ENCODE measurements at places on chromosomes 2 and 18. TPM values are rescaled to one million over a fixed set of nuclear protein-coding genes. Genes with fewer than 3 reads are reported as not detected.

- no peaks in the 10 kb centered on the region for H3K36me3 ChIP-seq
- H3K4me1 ChIP-seq: no peaks in the 10 kb centered on the region
- H3K27ac ChIP-seq: no peak overlapping the region
- DNase-seq: no peak
These were observed 45.4 kb downstream of the EML6 start for GRCh38 chr2:54768772-54769428.

GRCh38 chr2:190742431-190742830, 93.5 kb downstream of the NAB1 start:
- no peaks in the 10 kb centered on the region for H3K27me3 ChIP-seq
- no peak for DNase-seq
- no peaks in the 10 kb centered on the region for H3K4me1 ChIP-seq
- H3K27ac ChIP-seq: no peak overlapping the region
- H3K36me3 ChIP-seq: no peaks in the 10 kb centered on the region
- H3K4me3 ChIP-seq: no peak overlapping the region

GRCh38 chr2:23121968-23122648, 262.9 kb upstream of the KLHL29 start:
- H3K4me3 ChIP-seq: no peak overlapping the region
- no peak overlapping the region for H3K27ac ChIP-seq
- H3K36me3 ChIP-seq: no peaks in the 10 kb centered on the region
- no peaks in the 10 kb centered on the region for H3K27me3 ChIP-seq

DNA sequence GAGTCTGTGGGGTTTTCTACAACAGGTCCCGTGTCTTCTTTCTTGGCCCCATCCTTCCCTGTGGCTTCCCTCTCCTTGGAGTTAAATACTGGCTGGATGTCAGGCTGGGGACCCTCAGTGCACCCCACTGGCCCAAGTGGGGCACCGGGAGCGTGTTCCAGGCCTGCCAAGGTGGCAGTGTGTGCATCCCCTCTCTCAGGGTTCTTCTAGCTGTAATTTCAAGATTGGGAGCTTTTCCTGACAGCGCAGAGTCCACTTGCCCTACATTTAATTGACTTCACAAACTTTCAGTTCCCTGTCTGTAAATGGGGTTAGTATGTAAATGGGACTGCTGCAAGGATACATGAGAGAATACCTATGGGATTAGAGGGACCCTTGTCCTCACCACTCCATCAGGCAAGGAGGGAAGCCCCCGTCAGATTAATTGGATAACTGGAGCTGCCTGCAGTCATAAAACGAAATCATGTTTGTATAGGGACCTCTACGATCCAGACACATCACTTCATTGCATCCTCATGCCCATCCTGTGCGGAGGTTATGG, 66.6 kb downstream of the IL1R2 start:
- no peak for DNase-seq
- no peak overlapping the region for H3K27ac ChIP-seq

GRCh38 chr2:230814616-230815015, 50.1 kb upstream of the ITM2C start:
- H3K36me3 ChIP-seq: peaks cover 41% of the 10 kb centered on the region
- H3K27me3 ChIP-seq: no peaks in the 10 kb centered on the region
- no peak overlapping the region for H3K4me3 ChIP-seq
- no peak overlapping the region for H3K27ac ChIP-seq
- no peaks in the 10 kb centered on the region for H3K4me1 ChIP-seq

DNA sequence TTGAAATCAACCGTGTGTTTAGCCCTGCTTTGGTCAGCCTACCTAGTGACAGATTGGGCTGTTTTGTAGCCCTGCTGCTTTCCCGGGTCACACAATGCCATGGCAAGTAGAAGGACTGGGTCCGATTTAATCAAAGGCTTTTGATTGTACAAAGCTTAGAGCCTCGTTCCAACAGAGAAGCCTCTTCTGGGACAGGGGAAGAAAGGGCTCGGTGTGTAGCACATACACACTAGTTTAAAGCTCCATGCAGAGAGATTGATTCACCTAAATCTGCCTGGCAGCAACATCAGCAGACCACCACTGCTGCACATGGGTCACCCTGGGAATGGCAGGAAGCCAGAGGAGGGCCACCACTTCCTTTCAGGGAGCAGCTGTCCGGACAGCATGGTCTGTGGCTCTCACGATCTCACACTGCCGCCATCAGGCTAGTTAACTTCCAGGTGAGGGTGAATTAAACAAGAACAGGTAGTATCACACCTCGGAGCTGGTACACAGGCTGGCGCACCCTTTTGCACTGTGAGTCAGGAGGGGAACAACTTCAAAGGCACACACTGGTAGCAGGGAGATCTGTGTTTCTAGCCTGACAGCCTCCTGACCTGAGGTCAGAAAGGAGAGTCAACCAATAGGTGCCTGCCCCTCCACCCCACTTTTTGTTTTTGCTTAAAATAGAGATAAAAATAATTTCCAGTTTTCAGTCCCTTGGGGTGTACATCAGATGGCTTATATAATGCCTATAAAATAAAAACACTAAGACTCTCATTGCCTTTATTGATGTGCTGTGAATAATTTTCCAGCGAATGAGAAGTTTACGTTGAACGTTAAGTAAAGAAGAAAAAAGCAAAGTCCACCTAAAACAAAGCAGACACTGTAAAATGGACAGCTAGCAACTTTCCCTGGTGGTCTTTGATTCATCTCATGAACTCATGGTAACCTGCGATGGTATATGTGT, 108.5 kb downstream of the CDCA7 start:
- H3K27me3 ChIP-seq: no peaks in the 10 kb centered on the region
- no peak for DNase-seq
- no peak overlapping the region for H3K4me3 ChIP-seq
- no peaks in the 10 kb centered on the region for H3K4me1 ChIP-seq
- no peak overlapping the region for H3K27ac ChIP-seq

- no peaks in the 10 kb centered on the region for H3K36me3 ChIP-seq
- no peaks in the 10 kb centered on the region for H3K27me3 ChIP-seq
- no peak for DNase-seq
- peaks cover 47% of the 10 kb centered on the region for H3K4me1 ChIP-seq
These were observed 62.8 kb downstream of the EFEMP1 start for GRCh38 chr2:55860832-55861231.

DNA sequence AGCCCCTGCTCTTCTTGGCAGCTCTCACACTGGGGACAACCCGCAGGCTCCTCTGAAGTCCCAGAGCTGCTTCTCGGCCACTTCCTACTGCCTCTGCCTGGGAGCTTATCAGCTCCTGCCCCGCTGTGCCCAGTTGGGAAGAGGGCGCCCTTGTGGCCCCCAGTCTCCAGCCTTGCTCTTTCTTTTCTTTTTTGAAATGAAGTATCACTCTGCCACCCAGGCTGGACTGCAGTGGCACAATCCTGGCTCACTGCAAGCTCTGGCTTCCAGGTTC, 20.6 kb upstream of the ALPI start:
- no peak overlapping the region for H3K4me3 ChIP-seq
- H3K36me3 ChIP-seq: no peaks in the 10 kb centered on the region
- H3K27ac ChIP-seq: no peak overlapping the region
- no peak for DNase-seq
- no peaks in the 10 kb centered on the region for H3K4me1 ChIP-seq
- H3K27me3 ChIP-seq: no peaks in the 10 kb centered on the region

GRCh38 chr18:76805221-76805620, 17.1 kb upstream of the ZNF236 start:
- no peaks in the 10 kb centered on the region for H3K27me3 ChIP-seq
- H3K27ac ChIP-seq: no peak overlapping the region
- H3K36me3 ChIP-seq: no peaks in the 10 kb centered on the region
- no peak for DNase-seq

GRCh38 chr2:137837830-137838229, 126.4 kb upstream of the HNMT start:
- H3K36me3 ChIP-seq: no peaks in the 10 kb centered on the region
- no peaks in the 10 kb centered on the region for H3K27me3 ChIP-seq
- H3K4me1 ChIP-seq: no peaks in the 10 kb centered on the region
- H3K4me3 ChIP-seq: no peak overlapping the region
- H3K27ac ChIP-seq: no peak overlapping the region

DNA sequence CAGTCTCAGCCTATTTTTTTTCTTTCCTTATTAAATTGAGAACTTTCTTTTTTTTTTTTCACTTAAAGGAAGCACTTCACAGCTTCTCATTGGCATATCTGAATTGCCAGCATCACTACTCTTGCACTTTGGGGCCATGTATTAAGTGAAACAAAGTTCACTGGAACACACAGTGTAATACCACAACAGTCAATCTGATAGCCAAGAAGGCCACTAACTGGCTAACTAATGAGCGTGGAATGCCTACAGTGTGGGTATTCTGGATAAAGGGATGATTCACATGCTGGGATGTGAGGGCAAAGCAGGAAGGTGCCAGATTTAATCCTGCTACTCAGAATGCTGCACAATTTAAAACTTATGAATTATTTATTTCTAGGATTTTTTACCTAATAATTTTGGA, 11.7 kb upstream of the C18orf63 start:
- H3K27ac ChIP-seq: no peak overlapping the region
- no peaks in the 10 kb centered on the region for H3K27me3 ChIP-seq
- no peaks in the 10 kb centered on the region for H3K4me1 ChIP-seq

- no peaks in the 10 kb centered on the region for H3K27me3 ChIP-seq
- H3K4me1 ChIP-seq: no peaks in the 10 kb centered on the region
- H3K4me3 ChIP-seq: no peak overlapping the region
- no peak overlapping the region for H3K27ac ChIP-seq
- H3K36me3 ChIP-seq: no peaks in the 10 kb centered on the region
These were observed 122.4 kb downstream of the NDUFA10 start for GRCh38 chr2:239902749-239903201.

GRCh38 chr2:43241558-43241957, 15.2 kb upstream of the ZFP36L2 start:
- H3K4me3 ChIP-seq: no peak overlapping the region
- H3K36me3 ChIP-seq: no peaks in the 10 kb centered on the region
- DNase-seq: no peak

DNA sequence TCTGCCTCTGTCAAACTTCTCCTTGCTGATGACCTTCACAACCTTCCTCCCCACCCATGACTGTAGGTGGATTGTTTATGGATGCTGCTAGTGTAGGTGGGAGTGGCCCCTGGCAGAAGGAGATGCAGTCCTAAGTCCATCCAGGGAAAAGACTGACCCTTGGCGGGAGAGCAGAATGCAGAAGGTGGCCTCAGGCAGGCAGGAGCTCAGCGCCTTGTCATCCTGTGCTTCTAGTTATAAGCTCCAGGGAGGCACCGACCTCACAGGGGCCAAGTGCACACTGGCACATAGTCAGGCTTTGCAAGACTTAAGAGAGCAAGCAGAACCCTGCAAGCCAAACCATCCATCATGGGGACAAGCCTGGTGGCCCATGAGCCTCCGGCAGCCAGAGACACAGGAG, 74.4 kb downstream of the CAPN13 start:
- H3K36me3 ChIP-seq: no peaks in the 10 kb centered on the region
- H3K4me1 ChIP-seq: no peaks in the 10 kb centered on the region
- no peak overlapping the region for H3K27ac ChIP-seq
- no peak for DNase-seq
- no peak overlapping the region for H3K4me3 ChIP-seq
- no peaks in the 10 kb centered on the region for H3K27me3 ChIP-seq

DNA sequence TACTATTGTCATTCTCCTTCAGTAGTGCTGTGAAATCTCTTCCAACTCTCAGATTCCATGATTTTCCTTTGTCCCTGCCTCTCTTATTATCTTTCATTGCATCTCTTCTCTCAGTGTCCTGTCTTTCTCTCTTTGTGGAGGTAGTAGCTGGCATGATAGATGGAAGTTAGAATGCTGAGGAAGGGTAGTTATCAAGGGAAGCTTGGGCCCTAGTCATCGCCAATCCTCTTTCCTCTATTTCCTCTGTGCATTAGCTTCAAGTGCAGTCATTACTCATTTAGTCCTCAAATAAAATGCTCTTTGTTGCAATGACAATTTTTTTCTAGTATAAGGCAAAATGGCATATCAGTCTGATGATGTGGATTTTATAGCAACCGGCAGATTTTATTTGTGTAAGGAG, 207.7 kb downstream of the CAMKMT start:
- H3K4me1 ChIP-seq: no peaks in the 10 kb centered on the region
- no peak for DNase-seq
- H3K27ac ChIP-seq: no peak overlapping the region
- no peak overlapping the region for H3K4me3 ChIP-seq
- H3K36me3 ChIP-seq: no peaks in the 10 kb centered on the region

DNA sequence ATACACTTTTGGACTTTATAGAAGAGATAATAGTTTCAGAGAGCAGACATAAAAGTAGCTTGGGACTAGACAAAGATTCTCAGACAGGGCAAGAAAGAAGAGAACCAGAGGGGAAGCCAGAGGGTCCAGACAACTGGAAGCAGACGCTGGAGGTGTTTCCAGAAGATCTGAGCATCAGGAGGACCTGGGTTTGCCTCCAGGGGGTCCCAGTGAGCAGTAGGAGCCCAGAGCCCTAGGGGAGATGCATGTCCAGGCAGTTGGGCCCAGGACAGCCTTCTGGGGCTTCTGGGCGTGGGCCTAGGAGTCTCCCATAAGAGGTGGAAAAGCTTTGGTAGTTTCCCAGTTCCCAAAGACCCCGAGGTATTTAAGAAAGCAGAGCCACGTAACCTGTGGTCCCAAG, 251.2 kb upstream of the ID2 start:
- DNase-seq: peak; percentile 55
- H3K4me1 ChIP-seq: no peaks in the 10 kb centered on the region
- no peak overlapping the region for H3K4me3 ChIP-seq
- H3K36me3 ChIP-seq: no peaks in the 10 kb centered on the region
- H3K27me3 ChIP-seq: no peaks in the 10 kb centered on the region

DNA sequence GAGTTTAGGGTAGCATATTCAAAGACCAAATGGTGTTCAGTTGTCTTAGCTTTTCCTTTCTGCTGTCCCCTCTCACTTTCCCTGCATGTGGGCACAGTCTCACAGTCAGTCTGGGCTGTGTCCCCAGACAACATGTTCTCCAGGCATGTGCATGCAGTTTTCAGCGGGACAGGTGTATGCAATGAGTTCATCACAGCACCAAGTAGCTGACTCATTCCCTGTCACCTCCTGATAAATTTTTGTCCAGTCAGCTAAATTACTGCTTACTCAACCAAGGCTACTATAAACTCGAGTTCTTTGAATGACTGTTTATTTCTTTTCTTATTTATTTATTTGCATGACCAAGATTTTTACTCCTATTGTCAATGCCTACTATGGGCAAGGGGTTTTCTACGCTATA, 148.8 kb upstream of the CDH19 start:
- no peaks in the 10 kb centered on the region for H3K36me3 ChIP-seq
- H3K27ac ChIP-seq: no peak overlapping the region
- no peak overlapping the region for H3K4me3 ChIP-seq
- no peaks in the 10 kb centered on the region for H3K27me3 ChIP-seq

GRCh38 chr2:132473174-132473883, 56.7 kb downstream of the GPR39 start:
- H3K27me3 ChIP-seq: no peaks in the 10 kb centered on the region
- H3K4me3 ChIP-seq: no peak overlapping the region
- no peaks in the 10 kb centered on the region for H3K4me1 ChIP-seq
- no peak overlapping the region for H3K27ac ChIP-seq

GRCh38 chr2:196473617-196474016, 165.9 kb upstream of the CCDC150 start:
- H3K4me1 ChIP-seq: no peaks in the 10 kb centered on the region
- no peak overlapping the region for H3K27ac ChIP-seq
- H3K36me3 ChIP-seq: no peaks in the 10 kb centered on the region
- H3K27me3 ChIP-seq: no peaks in the 10 kb centered on the region
- no peak for DNase-seq

GRCh38 chr2:240252872-240253511, 112.5 kb upstream of the OTOS start:
- H3K27ac ChIP-seq: peak overlapping the region; percentile 93
- peaks cover 24% of the 10 kb centered on the region for H3K4me1 ChIP-seq
- H3K36me3 ChIP-seq: no peaks in the 10 kb centered on the region
- no peak overlapping the region for H3K4me3 ChIP-seq
- DNase-seq: no peak

STAT4 gene
- total RNA-seq: 0.85 TPM

MOCOS gene
- 0.21 TPM for total RNA-seq

PGAP1 gene
- 2.3 TPM for total RNA-seq

CLK1 gene
- 43.5 TPM for total RNA-seq

MTIF2 gene
- 15.2 TPM for total RNA-seq

OSR1 gene
- 66.7 TPM for total RNA-seq

UGT1A4 gene
- total RNA-seq: not detected

ASXL3 gene
- total RNA-seq: 6.6 TPM

HTR2B gene
- 0.75 TPM for total RNA-seq

LOXHD1 gene
- not detected for total RNA-seq

Measured in ascending aorta (tissue), 2 donors.